ENCODE measurements at places on chromosomes 1 and 21.

- DNase-seq = no peak
Measured at GRCh38 chr1:208374391-208374941, 130.3 kb upstream of the PLXNA2 start.

DNA sequence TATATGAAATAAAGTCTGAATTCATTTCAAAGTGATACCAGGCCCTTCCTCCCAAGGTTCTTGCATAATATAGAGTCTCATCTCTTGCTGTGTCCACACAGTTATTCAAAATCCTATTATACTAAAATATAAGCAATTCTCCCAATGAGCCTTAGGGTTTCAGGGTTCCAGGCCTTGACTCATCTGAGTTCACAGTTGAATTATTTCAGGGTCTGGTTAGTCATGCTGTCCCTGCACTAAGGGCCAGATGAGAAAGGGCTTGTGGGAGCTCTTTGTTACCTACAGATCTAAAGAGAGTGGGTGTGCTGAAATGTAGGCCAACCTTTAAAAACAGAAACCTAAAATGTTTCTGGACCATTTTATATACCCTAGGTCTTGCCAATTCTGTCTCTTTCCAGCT is 337.5 kb upstream of the LRRC7 start:
- DNase-seq = no peak

- no peak for DNase-seq
Measured at GRCh38 chr1:177825276-177825901, 144.5 kb downstream of the SEC16B start.

- no peak for DNase-seq
Measured at GRCh38 chr1:203627851-203628200, 1.2 kb downstream of the ATP2B4 start.

DNA sequence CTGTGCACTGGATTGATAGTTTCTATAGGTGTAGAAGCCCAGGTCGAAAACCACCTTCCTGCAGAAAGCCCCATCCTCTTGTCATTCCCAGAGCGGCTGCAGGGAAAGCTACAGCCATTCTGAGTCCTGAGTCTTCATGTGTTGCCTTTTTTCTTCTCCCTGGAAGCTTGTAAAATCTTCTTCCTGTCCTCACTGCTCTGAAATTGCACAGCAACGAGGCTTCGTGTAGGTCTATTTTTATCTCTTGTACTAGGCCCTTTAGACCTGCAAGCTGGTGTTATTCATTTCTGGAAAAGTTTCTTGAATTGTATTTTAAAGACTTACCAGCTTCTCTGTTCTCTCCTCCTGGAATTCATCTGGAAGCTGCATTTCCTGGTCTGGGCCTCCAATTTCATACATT is 44.2 kb upstream of the ETS2 start:
- DNase-seq = no peak

- DNase-seq = no peak
Measured at GRCh38 chr1:119815361-119815760, 4.1 kb upstream of the REG4 start.

GRCh38 chr1:223667484-223668182 is 2.1 kb upstream of the CAPN8 start:
- no peak for DNase-seq

- no peak for DNase-seq
Measured at GRCh38 chr21:45593162-45594022, 50.1 kb upstream of the PCBP3 start.

- no peak for DNase-seq
Measured at GRCh38 chr1:230854423-230854822, 13.9 kb downstream of the C1orf198 start.

DNA sequence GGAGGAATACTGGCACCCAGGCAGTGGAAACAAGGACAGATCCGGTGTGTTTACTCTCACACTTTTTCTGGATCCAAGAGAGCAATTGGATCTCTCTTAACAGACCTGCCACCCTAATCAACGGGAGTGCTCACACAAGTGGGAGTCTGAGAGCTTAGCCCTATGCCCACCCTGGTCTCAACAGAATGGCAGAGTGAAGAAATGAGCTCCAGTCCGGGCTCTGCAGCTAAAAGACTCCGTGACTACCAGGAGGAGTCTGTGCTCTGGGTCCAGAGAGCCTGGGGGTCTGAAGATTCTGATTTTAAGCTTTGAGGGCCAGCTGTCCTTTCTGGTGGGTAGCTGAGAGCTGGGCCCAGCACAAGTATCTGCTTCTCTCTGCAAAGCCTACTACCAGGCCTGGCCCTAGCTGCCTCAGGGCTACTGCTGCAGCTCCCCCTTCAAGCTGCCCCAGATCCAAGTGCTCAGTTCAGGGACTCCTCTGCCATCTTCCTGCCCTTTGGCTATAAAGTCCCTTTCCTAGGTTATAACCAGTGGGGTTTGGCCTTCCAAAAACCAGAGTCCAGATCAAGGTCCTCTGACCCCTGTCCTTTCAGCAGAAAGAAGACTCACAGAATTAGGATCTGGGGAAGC is 3.9 kb downstream of the S100A9 start:
- no peak for DNase-seq

DNA sequence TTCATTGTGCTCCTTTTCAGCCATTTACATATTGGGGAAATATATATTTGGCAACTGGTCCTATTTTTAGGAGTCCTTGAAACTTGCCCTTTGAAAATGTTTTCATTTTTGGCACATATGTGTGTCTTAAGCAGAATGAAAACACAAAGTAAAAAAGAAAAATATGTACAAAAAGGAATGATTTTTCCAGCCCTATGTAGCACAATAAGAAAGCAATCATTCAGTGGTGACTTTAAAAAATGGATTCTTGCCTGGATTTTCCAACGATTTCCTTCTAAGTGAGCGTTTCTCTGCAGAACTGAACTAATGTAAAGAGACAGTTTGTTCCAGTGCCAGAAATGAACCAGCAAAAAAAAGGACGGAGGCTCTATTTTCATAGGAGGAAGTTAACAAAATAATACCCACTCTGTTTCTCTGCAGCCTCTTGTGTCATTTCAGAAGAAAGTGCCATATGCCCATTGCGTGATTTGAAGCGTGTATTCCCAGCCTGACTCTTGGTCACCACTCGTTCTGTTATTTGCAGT is 340.1 kb downstream of the SETD4 start:
- no peak for DNase-seq

DNA sequence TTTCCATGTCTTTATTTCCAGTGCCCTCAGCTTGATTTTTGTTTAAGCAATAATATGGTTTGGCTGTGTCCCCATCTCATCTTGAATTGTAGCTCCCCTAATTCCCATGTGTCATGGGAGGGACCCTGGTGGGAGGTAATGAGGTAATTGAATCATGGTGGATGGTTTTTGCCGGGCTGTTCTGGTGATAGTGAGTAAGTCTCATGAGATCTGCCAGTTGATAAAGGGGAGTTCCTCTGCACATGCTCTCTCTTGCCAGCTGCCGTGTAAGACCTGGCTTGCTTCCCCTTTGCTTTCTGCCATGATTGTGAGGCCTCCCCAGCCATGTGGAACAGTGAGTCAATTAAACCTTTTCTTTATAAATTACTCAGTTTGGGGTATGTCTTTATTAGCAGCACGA is 559.6 kb upstream of the ADAMTS5 start:
- DNase-seq = no peak

GRCh38 chr1:61979729-61980128 is 214.9 kb upstream of the L1TD1 start:
- no peak for DNase-seq

DNA sequence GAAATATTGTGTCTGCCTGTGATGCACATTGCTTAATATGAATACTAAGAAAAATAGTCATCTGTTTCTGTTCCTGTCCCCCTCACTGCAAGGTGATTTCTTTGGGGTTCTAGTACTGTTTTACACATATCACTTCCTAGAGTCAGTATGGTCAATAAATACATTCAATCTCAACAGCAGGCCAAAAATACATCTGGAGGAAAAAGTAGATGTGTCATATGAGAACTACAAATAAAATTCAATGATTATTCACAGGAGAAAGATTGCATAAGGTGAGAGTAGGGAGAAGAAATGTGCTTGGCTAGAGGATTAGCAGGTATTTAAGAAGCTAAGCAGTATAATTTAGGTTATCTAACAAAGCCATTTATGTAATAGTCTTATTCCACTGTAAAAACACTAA is 45.3 kb upstream of the SAMSN1 start:
- no peak for DNase-seq

DNA sequence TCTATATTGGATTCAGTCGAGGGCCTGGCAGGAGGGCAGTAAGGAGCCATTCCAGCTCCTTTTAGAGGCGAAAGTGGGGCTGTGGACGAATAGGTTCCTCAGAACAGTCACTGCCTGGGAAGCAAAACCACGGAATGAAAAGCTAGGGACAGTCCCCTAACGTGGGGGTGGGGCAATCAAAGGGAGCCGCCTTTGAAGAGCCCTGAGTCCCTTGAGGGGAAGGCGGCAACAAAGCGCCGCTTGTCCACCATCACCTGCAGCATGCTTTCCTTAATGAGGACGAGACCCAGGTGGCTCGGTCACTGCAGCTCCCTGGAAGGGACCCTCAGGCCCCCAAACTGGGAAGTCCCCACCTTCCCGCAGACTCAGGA is 184.7 kb downstream of the ETS2 start:
- no peak for DNase-seq

GRCh38 chr1:156101880-156102279 is 12.6 kb upstream of the LMNA start:
- DNase-seq = no peak

GRCh38 chr1:81664341-81664740 is 136.4 kb upstream of the ADGRL2 start:
- no peak for DNase-seq

DNA sequence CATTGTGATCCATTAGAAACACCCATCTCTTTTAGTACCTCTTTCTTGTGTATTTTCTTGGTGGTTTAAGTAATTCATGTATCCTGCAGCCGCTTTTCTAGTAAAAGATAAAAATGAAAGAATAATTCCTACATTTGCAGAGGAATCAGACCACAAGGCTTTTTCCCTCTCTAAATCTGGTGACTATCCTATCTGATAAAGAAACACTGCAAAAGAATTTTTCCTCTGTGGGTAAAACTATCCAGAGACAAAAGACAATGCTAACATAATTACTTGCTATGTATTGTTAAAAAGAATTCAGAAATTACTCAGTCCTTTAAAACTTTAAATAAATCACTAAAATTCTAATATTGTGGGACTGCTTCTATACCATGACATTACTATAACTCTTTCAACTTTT is 51.0 kb downstream of the PRRX1 start:
- no peak for DNase-seq

GRCh38 chr1:241598249-241598648 is 41.9 kb downstream of the CHML start:
- no peak for DNase-seq

GRCh38 chr1:205074513-205074912 is 9.7 kb downstream of the TMEM81 start:
- DNase-seq = no peak

- no peak for DNase-seq
Measured at GRCh38 chr1:201146626-201147390, 7.5 kb downstream of the TMEM9 start.

GRCh38 chr1:21068937-21069336 is 107.8 kb downstream of the EIF4G3 start:
- no peak for DNase-seq

GRCh38 chr1:93516164-93516563 is 68.2 kb downstream of the FNBP1L start:
- no peak for DNase-seq

- DNase-seq = peak; percentile 20
Measured at GRCh38 chr1:211939876-211940468, 95.4 kb downstream of the INTS7 start.

GRCh38 chr1:58722967-58723366 is 23.1 kb upstream of the MYSM1 start:
- no peak for DNase-seq

GRCh38 chr1:46621930-46622329 is 5.3 kb upstream of the MOB3C start:
- no peak for DNase-seq

GRCh38 chr1:54989473-54989872 is 9.0 kb downstream of the TMEM61 start:
- DNase-seq = no peak

DNA sequence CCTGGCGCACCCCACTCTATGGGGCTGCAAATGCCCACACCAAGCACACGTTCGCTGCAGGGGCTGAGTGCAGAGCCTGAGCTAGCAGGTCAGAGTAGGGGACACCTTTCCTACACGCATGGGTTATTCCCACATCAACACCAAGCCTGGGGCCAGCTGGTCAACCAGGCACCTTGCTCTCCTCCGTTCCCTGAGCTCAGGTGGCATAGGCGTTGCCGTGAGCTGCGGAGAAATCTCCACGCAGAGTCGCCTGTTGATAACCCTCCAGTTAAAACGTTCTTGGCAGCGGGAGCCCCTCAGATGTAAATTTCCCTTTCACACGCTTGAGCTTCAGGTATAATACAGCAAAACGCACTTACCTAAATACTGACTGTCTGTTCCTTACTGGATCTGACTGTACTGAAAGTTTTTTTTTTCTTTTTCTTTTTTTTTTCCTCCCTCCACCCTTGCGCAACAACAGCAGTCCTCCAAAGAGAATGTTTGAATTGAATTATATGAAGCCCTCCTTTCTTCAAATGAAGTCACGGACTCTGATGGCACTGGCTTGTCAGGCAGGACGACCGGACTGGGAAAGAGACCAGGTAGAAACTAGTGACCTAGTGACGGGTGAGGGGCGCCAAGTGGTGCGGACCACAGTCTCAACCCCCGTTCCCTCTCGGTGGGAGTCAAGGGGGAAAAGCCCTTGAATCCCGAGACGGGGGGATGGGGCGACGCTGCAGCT is 2.1 kb downstream of the BRINP3 start:
- DNase-seq = no peak

GRCh38 chr21:36097427-36098181 is 27.8 kb downstream of the CBR1 start:
- DNase-seq = no peak

Data from stimulated activated CD4-positive, alpha-beta T cell treated with anti-CD3 and anti-CD28 coated beads, Interleukin-12 subunit alpha, Interleukin-12 subunit beta, amount 100 ng/mL, for 4 hours (primary cell).